ENCODE measurements at places on chromosomes 7 and 10.

DNA sequence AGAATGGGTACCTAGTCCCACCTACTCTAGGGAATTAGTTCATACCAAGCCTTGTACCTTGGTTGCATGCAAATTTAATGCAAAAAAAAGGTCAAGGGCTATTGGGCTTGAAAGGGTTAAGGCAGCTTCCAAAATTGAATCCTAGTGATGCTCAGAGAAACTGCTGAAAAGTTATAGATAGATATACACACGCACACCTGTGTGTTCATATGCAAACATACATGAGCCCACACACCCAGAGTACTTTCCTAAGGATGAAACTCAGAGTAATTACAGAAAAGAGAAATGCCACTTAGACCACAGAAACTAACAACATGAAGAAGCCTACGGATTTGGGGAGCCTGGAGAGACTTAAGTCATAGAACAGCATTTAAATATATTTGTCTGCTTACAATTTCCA is 1.5 kb downstream of the SLC25A13 start:
- H3K36me3 ChIP-seq, result no peaks in the 10 kb centered on the region
- no peak for DNase-seq
- H3K27ac ChIP-seq, result peak overlapping the region; percentile 97
- H3K27me3 ChIP-seq, result no peaks in the 10 kb centered on the region
- H3K4me1 ChIP-seq, result peaks cover 45% of the 10 kb centered on the region

DNA sequence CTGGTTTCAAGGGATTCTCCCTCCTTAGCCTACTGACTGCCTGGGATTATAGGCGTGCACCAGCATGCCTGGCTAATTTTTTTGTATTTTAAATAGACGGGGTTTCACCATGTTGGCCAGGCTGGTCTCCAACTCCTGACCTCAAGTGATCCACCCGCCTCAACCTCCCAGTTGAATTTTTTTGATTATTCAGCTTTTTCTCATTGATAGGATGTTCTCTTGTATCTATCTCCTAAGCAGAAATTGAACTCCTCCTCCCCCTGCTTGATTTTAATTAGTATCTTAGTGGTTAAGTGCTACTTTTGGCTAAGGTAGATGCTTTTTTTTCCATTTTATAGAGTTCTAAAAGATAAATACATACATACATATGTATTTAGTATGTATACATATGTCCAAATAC is 101.0 kb downstream of the ZNF277 start:
- no peaks in the 10 kb centered on the region for H3K36me3 ChIP-seq
- no peaks in the 10 kb centered on the region for H3K4me1 ChIP-seq
- H3K27me3 ChIP-seq, result no peaks in the 10 kb centered on the region
- no peak overlapping the region for H3K27ac ChIP-seq
- no peak for DNase-seq

GRCh38 chr10:86368987-86369386 is 2.4 kb upstream of the GRID1 start:
- no peak for DNase-seq
- peaks cover 37% of the 10 kb centered on the region for H3K27me3 ChIP-seq
- no peak overlapping the region for H3K4me3 ChIP-seq
- peaks cover 21% of the 10 kb centered on the region for H3K4me1 ChIP-seq

GRCh38 chr7:98265841-98266271 is 13.8 kb upstream of the TECPR1 start:
- no peak for DNase-seq
- no peaks in the 10 kb centered on the region for H3K27me3 ChIP-seq
- H3K4me3 ChIP-seq, result no peak overlapping the region
- no peak overlapping the region for H3K27ac ChIP-seq
- no peaks in the 10 kb centered on the region for H3K4me1 ChIP-seq
- peaks cover 6% of the 10 kb centered on the region for H3K36me3 ChIP-seq

- DNase-seq, result no peak
- no peaks in the 10 kb centered on the region for H3K4me1 ChIP-seq
- peak overlapping the region; percentile 32 for H3K4me3 ChIP-seq
- H3K27ac ChIP-seq, result no peak overlapping the region
Measured at GRCh38 chr7:106767498-106768323, 97.4 kb upstream of the PIK3CG start.

DNA sequence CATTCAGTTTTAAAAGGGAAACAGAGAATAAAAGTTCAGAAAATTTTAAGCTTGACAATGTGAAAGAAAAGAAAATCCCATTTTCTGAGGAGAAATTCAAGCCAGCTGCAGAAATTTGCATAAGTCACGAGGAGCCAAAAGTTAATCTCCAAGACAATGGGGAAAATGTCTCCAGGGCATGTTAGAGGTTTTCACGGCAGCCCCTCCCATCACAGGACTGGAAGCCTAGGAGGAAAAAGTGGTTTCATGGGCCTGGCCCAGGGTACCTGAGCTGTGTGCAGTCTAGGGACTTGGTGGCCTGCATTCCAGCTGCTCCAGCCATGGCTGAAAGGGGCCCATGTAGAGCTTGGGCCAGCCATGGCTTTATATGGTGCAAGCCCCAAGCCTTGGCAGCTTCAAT is 59.6 kb upstream of the NXPH1 start:
- no peaks in the 10 kb centered on the region for H3K27me3 ChIP-seq
- no peaks in the 10 kb centered on the region for H3K36me3 ChIP-seq
- H3K4me1 ChIP-seq, result no peaks in the 10 kb centered on the region
- H3K4me3 ChIP-seq, result no peak overlapping the region
- DNase-seq, result no peak
- H3K27ac ChIP-seq, result no peak overlapping the region

DNA sequence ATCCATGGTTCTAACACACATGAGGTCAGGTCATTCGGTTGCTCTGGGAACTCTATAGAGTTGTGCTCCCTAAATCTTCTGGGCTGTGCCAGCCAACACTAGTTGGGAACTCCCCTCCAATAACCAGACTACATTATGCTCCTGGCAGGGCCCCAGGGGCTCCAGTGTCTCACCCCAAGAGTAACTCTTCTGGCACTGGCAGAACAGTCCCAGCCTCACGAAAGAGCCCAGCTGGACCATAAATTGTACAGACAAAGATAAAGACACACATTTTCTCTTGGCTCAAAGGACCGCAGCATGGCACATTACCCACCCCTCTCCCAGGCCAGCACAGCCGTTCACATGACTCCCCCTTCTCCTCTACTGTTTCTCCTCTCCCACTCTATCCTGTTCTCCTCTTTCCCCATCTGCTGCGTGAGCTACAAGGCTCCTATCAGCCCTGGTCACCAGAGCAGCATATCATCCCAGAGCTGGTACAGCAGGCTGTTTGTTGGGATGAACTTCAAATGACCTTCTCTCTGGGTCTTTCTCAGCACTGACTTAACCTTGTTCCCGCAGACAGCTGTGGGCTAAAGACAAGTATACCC is 230.6 kb downstream of the PLXNA4 start:
- H3K4me1 ChIP-seq, result peaks cover 5% of the 10 kb centered on the region
- no peak overlapping the region for H3K4me3 ChIP-seq
- H3K36me3 ChIP-seq, result no peaks in the 10 kb centered on the region
- H3K27me3 ChIP-seq, result no peaks in the 10 kb centered on the region
- no peak for DNase-seq

DNA sequence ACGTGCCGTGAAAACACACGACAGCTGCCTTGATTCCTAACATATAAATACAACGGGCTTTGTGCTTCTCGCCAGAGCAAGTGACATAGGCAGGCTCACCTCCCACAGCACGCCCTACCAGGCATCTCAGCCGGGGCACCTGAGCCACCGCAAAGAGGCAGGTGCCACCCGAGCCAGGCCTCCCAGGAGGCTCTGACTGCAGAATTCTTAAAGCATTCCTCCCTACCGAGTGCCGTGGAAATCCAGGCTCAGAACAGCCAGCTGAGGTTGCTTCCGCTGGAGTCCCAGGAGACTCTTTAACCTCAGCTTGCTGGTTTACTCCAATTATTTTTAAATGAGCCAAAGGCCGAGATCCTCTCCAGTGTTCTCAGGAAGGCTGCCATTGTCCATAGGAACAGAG is 206.5 kb downstream of the USP6NL start:
- H3K4me3 ChIP-seq, result no peak overlapping the region
- no peak overlapping the region for H3K27ac ChIP-seq
- no peaks in the 10 kb centered on the region for H3K27me3 ChIP-seq
- no peaks in the 10 kb centered on the region for H3K36me3 ChIP-seq
- no peak for DNase-seq
- H3K4me1 ChIP-seq, result no peaks in the 10 kb centered on the region

GRCh38 chr10:21173802-21174714 is 276.9 kb upstream of the NEBL start:
- peak overlapping the region; percentile 57 for H3K4me3 ChIP-seq
- H3K36me3 ChIP-seq, result no peaks in the 10 kb centered on the region
- peaks cover 20% of the 10 kb centered on the region for H3K27me3 ChIP-seq
- H3K27ac ChIP-seq, result no peak overlapping the region
- peaks cover 4% of the 10 kb centered on the region for H3K4me1 ChIP-seq
- no peak for DNase-seq

DNA sequence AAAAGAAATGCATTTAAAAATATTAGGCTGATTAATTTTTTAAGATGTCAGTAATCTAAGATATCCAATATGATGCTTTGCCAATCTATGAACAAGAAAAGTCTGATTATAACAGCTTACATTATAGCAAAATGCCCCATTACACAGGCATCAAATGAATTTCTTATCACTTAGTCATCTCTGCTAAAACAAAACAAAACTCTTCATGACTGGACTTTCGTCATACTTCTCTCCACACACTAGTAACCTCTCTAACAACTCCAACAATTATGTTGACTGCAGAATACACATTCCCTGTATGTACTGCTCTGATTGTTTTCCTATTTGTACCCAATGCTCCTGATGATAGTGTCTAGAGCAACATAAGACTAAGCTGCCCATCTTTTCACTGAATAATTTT is 3.8 kb upstream of the MKI67 start:
- no peak for DNase-seq
- H3K4me3 ChIP-seq, result no peak overlapping the region
- H3K36me3 ChIP-seq, result no peaks in the 10 kb centered on the region
- peaks cover 7% of the 10 kb centered on the region for H3K4me1 ChIP-seq

DNA sequence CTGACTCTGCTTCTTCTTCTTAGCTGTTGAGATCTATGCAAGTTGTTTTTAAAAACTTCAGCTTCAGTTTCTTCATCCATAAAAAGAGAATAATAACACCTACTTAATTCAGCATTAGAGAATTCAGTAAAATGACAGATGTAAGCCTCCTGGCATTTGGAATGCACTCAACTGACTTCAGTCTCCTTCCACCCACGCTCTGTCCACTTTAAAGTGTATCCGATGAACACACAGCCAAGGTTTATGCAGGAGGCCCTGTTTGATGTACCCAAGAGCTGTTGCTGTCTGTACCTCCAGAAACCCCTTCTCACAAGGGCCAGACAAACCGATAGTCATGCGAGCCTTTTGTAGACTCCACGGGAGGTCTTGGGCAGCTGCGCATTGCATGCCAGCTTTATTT is 27.1 kb upstream of the SLC35B4 start:
- no peak for DNase-seq
- no peaks in the 10 kb centered on the region for H3K36me3 ChIP-seq
- H3K4me3 ChIP-seq, result no peak overlapping the region
- H3K27me3 ChIP-seq, result no peaks in the 10 kb centered on the region
- H3K4me1 ChIP-seq, result no peaks in the 10 kb centered on the region
- H3K27ac ChIP-seq, result no peak overlapping the region

GRCh38 chr10:111125102-111125501 is 48.3 kb downstream of the ADRA2A start:
- no peak overlapping the region for H3K27ac ChIP-seq
- H3K4me1 ChIP-seq, result peaks cover 4% of the 10 kb centered on the region
- H3K36me3 ChIP-seq, result no peaks in the 10 kb centered on the region

DNA sequence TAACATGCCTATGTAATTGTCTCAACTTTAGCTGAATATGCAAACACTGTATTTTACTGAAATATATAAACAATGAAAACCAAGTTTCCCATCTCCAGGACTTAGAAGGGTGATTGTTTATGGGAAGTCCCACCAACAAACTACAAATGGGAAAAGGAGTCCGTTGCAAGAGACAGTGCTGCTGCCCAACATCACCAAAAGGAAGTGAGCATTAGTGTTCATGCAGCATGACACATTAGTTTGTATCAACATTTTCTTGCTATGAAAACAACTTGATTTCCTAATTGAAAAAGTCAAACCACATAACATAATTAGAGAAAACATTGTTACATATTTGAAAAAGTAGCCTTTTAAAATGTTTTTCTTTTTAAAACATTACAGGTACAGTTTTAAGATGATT is 138.5 kb downstream of the ZNF438 start:
- H3K36me3 ChIP-seq, result no peaks in the 10 kb centered on the region
- no peak for DNase-seq
- H3K4me3 ChIP-seq, result no peak overlapping the region
- no peak overlapping the region for H3K27ac ChIP-seq

DNA sequence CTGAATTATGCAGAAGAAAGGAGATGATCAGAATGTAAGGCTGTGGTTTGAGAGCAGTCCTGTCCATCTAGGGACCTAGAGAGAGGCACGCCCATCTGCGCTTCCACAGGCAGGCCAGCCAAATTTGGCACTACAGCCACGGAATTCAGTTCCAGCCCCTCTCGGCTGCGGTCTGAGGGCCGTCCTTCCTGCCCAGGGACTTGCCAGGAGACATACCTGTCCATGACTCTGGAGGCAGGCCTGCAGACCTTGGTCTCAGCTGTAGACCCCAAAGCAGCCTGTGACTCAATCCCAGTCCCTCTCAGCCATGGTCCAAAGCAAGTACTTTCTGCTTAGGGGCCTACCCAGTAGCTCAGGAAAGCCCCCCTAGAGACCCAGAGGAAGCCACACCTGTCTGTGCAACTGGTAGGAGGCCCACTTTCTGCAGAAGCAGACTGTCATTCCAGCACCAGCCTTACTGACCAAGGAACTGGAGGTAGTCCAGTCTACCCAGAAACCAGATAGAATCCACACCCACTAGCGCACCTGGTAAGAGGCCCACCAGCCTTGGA is 720.9 kb downstream of the PARD3 start:
- H3K4me1 ChIP-seq, result no peaks in the 10 kb centered on the region
- no peaks in the 10 kb centered on the region for H3K27me3 ChIP-seq
- no peak overlapping the region for H3K4me3 ChIP-seq

- no peaks in the 10 kb centered on the region for H3K4me1 ChIP-seq
- H3K27me3 ChIP-seq, result no peaks in the 10 kb centered on the region
- DNase-seq, result no peak
- no peak overlapping the region for H3K27ac ChIP-seq
Measured at GRCh38 chr10:17793823-17794644, 15.1 kb upstream of the MRC1 start.

DNA sequence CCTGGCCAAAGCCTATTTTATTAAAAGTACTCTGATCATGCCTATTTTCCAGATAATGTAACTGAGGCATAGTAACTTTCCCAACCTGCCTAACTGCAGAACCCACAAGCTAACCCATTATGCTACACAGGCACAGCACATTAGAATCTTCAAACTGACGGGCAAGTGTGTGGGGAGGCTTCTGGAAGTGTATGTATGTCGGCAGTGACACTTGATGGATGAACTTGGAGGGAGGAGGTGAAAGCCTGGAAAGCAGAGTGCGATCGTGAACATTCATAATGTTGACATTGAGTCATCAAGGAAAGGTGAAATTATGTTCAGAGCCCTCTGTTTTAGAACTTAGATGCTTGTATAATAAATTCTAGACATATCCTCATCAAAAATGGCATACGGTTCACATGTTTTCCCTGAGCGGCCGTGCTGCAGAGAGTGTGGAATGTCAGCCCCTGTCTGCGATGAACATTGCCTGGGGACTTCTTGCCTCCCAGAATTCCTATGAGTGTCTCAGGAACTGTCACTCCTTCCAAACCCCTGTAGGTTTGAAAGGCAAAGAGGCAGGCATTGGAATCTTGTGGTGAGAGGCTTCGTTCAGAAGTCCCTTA is 102.4 kb downstream of the SLIT1 start:
- H3K36me3 ChIP-seq, result no peaks in the 10 kb centered on the region
- no peak for DNase-seq
- H3K27ac ChIP-seq, result no peak overlapping the region
- no peak overlapping the region for H3K4me3 ChIP-seq
- H3K27me3 ChIP-seq, result no peaks in the 10 kb centered on the region
- no peaks in the 10 kb centered on the region for H3K4me1 ChIP-seq

Data from gastrocnemius medialis (tissue), 4 donors.